ENCODE measurements at places on chromosomes 1 and 21.

GRCh38 chr1:1439546-1440261 lies 4.2 kb downstream of the VWA1 start:
- DNase-seq: no peak

GRCh38 chr1:234934611-234935033 lies 194.0 kb downstream of the TOMM20 start:
- no peak for DNase-seq

- no peak for DNase-seq
These were observed at the start of gene PLCH2 for GRCh38 chr1:2476061-2476999. Gene PLCH2 (plus strand): TSS chr1:2476289. CDS start chr1:2476589, 300 bp downstream.

DNA sequence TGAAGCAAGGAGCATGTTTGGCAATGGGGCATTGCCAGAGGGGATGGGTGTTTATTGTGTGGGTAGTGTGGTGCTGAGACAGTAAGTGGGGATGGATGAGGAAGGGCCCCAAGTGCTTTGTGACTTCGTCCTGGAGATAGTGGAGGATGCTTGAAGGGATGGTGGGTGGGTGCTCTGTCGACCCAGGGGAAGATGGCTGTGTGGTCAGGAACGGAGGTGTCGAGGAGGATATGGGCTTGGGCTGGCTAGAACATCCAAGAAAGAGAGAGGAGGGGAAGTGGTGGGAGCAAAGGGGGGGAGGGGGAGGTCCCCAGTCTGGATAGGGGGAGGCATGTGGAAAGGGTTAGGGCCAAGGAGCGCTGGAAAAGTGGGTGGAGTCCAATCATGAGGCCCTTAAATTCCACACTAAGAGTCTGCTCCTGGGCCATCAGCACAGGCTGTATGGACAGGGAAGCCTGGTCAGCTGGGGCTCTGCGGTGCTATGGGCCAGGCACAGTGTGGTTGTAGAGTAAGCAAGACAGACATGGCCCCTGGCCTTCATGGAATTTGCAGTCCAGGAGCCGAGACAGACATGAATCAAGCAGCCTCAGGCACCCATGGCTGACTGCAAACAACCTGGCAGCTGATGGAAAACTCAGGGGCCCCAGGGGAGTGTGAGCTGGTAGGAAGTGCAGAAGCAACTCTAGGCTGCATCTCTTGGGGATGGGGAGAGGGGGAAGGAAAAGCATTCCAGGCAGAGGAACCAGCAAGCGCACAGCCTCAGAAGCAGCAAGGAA lies 36.3 kb downstream of the EDN2 start:
- DNase-seq: no peak

DNA sequence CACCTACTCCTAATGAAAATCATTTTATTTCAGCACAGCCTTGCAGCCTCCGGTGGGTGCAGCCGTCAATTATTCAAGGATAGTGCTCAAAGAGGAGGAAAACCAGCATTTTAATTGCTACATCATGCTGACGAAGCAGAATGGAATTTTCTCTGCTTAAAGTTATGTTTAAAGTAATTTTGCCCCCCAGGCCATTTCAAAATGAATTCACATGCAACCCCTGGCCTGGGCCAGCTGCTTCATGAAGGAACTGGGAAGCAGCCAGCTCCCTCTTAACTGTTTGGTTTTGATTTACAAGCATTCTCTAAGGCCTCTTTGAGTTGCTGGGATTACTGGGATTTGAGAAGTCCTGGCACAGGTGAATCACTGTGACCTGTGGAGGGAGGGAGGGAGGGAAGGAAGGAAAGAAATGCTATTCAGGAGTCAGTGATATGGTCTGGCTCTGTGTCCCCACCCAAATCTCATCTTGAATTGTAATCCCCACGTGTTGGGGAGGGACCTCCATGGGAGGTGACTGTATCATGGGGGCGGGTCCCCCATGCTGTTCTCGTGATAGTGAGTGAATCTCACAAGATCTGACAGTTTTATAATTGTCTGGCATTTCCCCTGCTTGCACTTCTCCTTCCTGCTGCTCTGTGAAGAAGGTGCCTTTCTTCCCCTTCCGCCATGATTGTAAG lies 66.0 kb downstream of the PGBD5 start:
- no peak for DNase-seq

- no peak for DNase-seq
These were observed 4.2 kb downstream of the RD3 start for GRCh38 chr1:211487672-211488208.

- no peak for DNase-seq
These were observed 25.3 kb upstream of the EFHD2 start for GRCh38 chr1:15384301-15384901.

- no peak for DNase-seq
These were observed 8.0 kb downstream of the RNPEP start for GRCh38 chr1:201990427-201990826.

GRCh38 chr1:17212487-17213121 lies 7.7 kb downstream of the PADI1 start:
- no peak for DNase-seq

- DNase-seq: no peak
These were observed 106.3 kb upstream of the LYPLAL1 start for GRCh38 chr1:219067350-219067712.

GRCh38 chr1:197076585-197076984 lies 9.5 kb upstream of the F13B start:
- no peak for DNase-seq

GRCh38 chr1:14824314-14824915 lies 225.9 kb downstream of the KAZN start:
- DNase-seq: no peak

DNA sequence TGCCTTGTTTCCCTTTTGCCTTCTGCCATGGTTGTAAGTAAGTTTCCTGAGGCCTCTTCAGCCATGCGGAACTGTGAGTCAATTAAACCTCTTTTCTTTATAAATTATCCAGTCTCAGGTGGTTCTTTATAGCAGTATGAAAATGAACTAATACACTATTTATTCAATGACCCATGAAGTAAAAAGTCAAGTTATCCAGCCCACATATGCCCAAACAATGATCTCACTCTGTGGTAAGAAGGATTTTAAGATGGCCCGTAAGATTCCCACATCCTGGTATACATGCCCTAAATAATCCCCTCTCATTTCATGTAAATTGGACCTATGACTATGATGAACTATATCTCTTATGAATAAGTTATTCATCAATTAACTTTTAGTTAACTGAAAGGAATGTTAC lies 1008.3 kb upstream of the B3GALT2 start:
- DNase-seq: no peak

DNA sequence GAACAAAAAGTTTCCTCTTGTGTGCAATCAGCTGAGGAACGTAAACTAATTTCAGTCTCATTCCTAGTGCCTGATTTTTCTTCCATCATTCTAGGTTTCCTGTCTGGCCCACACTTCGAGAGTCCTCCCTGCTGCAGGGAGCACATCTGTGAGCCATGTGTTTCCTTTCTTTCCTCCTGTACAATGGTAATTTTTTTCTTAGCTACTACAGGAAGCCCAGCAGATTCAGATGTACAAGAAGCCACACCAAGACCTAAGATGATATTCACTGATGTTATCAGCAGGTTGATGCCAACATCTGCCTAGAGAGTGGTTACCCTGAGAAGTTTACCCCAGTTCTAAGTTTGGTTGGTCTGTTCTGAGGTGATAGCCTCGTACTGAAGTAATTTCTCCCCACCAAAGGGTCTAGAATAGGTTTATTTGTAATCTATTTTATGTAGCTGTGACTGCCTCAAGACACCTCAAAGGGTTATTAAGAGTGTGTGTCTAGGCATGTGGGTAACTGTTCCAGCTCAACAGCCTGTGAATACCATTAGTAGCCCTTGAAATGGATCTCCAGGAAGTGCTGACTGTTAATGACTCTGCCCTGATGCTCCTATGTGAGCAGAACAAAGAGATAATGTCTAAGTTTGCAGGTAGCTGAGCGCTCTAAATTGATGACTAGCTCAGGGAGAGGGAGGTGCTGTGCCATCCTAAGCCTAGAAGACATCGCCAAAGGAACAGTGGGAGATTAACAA lies 31.7 kb upstream of the CLDN14 start:
- no peak for DNase-seq
